Body of pancreas (tissue), 4 donors: ENCODE measurements at places on chromosomes 7 and 10. TPM values are rescaled to one million over a fixed set of nuclear protein-coding genes. Genes with fewer than 3 reads are reported as not detected.

DNA sequence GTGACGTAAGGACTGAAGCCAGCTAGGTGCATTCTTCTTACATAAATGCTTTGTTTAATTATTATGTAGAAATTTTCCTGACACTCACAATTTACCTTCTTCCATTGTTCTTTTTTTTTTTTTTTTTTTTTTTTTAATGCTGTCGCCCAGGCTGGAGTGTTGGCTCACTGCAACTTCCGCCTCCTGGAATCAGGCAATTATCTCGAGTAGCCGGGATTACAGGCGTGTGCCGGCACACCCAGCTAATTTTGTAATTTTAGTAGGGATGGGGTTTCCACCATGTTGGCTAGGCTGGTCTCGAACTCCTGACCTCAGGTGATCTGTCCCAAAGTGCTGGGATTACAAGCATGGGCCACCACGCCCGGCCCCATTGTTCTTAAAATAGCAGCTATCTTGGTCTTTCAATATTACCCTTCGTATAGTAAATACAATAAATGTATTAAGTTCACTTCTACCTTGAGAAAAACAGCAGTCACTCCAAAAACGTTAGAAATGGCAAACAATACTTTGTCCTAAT, 32.1 kb downstream of the BZW2 start:
- no peak for DNase-seq
- no peak overlapping the region for H3K4me3 ChIP-seq
- H3K36me3 ChIP-seq: no peaks in the 10 kb centered on the region
- H3K4me1 ChIP-seq: no peaks in the 10 kb centered on the region
- no peaks in the 10 kb centered on the region for H3K27me3 ChIP-seq

DNA sequence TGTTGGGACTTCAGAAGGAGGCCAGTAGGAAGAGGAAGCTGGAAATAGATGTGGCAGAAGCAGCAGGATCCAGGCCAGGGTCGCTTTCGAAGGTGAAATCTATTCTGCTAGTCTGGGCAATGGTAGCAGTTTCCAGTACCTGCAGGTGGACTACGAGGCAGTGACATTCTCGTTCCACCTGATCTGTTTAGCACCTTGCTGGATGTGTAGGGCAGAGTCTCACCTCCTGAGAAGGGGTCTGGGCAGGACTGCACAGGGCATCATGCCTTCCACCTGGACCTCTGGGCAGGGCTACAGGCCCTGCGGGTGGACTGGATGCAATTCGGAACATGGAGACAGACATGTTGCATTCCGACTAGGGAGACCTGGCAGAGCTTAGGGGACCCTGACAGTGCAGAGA, 254.8 kb upstream of the ZNF32 start:
- H3K4me1 ChIP-seq: no peaks in the 10 kb centered on the region
- no peaks in the 10 kb centered on the region for H3K27me3 ChIP-seq
- H3K4me3 ChIP-seq: no peak overlapping the region
- no peak for DNase-seq
- H3K27ac ChIP-seq: no peak overlapping the region

DNA sequence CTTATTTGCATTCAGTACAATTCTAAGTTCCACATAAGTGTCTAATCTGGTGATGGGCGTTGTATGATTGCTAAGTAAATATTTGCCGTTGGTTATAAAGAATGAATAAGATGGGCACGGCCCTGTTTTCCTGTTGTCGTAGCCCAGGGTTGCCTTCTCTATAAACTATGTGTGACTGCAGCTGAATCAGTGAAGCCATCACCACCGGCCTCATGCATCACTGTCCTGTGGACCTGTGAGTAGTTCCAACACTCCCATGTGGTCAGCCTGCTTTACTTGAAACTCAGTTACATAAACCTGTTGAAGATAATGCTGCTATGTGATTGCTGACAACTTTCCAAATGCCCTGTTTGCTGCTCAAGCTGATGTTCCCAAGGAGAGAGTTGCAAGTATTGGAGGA, 21.6 kb upstream of the KLF6 start:
- DNase-seq: peak; percentile 52
- no peaks in the 10 kb centered on the region for H3K27me3 ChIP-seq
- peaks cover 77% of the 10 kb centered on the region for H3K4me1 ChIP-seq
- H3K36me3 ChIP-seq: no peaks in the 10 kb centered on the region
- no peak overlapping the region for H3K4me3 ChIP-seq
- H3K27ac ChIP-seq: peak overlapping the region; percentile 100

GRCh38 chr7:38558761-38559345, 72.3 kb downstream of the AMPH start:
- H3K27ac ChIP-seq: no peak overlapping the region
- H3K4me3 ChIP-seq: no peak overlapping the region
- DNase-seq: no peak
- H3K36me3 ChIP-seq: no peaks in the 10 kb centered on the region
- H3K4me1 ChIP-seq: no peaks in the 10 kb centered on the region
- no peaks in the 10 kb centered on the region for H3K27me3 ChIP-seq

DNA sequence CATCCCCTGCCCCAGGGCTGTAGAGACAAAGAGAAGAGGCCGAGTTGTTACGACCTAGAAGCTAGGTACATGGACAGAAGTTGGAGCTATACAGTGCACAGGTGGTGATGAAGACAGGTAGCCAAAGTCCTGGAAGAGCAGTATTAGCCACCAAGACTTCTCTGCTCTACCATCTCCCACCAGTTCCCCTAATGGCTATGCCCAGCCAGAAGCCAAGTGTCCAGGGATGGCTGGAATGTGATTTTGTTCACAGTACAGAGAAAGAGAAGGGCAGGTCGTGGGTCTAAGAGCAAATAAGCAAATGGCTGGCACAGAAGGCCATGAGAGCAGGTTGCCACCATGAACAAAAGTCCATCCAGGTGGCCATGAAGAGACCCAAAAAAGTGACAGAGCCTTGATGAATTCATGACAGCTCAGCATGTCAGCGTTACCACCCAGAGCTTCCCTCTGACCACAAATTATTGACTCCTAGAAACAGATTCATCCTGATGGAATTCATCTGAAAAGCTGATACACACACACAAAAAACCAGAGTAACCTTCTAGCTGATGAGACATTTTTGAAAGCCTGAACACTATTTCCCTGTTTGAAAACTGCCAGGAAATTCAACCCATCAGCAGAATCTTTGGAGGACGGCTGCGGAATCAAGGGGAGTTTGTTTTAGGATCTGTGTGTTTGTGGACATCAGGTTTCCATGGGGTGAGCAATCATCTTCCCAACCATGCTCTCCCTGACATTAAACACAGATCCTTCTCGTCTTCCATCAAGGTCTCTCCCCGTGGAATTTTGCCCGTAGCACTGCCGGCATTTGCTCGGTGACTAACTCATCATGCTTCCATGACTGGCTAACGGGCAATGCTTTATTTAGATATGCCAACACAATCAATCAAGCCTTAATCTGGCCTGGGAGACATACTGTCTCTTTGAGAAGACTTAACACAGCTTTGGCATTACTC, 906.7 kb upstream of the AUTS2 start:
- H3K27ac ChIP-seq: no peak overlapping the region
- no peaks in the 10 kb centered on the region for H3K27me3 ChIP-seq
- no peak overlapping the region for H3K4me3 ChIP-seq
- no peak for DNase-seq

DNA sequence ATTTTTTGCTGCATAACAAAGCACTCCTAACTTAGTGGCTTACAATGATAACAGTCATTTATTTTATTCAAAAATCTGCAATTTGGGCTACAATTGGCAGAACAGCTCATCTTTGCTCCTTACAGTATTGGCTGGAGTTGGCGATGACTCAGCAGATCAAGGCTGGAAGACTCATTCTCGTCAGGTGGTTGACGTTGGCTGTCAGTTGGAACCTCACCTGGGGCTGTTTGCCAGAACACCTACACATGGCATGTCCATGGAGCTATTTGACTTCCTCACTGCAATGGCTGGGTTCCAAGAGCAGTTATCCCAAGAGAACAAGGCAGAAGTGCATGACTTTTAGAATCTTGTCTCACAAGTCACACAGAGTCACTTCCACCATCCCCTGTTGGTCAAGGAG, 75.1 kb downstream of the NOD1 start:
- H3K4me3 ChIP-seq: no peak overlapping the region
- H3K36me3 ChIP-seq: peaks cover 3% of the 10 kb centered on the region

DNA sequence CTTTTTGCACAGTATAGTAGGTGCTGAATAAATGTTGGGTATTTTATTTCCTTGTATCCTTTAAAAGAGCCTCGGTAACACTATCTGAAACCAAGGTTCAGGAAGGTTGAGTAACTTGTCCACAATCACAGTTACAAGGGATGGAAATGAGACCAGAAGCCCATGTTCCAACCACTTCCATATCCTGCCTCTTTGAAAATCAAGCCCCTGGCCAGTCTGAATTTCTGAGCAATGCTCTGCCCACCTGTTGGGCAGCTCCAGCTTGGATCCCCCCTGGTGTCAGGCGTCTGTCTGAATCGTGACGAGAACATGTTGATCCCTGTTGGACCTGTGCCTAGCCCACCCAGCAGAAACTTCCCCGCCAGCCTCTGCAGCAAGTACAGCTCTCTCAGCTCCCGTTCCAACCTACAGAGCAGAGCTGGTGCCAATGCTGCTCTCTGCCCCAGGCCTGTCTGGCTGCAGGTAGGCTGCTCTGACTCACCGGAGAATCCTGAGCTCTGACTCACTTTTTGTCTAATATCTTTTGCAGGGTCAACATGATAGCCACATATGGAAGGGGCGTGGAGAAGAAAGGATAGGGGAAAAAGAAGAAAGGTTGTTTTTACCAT, 595.5 kb downstream of the INHBA start:
- no peaks in the 10 kb centered on the region for H3K4me1 ChIP-seq
- H3K27me3 ChIP-seq: no peaks in the 10 kb centered on the region
- no peak overlapping the region for H3K4me3 ChIP-seq
- DNase-seq: no peak

DNA sequence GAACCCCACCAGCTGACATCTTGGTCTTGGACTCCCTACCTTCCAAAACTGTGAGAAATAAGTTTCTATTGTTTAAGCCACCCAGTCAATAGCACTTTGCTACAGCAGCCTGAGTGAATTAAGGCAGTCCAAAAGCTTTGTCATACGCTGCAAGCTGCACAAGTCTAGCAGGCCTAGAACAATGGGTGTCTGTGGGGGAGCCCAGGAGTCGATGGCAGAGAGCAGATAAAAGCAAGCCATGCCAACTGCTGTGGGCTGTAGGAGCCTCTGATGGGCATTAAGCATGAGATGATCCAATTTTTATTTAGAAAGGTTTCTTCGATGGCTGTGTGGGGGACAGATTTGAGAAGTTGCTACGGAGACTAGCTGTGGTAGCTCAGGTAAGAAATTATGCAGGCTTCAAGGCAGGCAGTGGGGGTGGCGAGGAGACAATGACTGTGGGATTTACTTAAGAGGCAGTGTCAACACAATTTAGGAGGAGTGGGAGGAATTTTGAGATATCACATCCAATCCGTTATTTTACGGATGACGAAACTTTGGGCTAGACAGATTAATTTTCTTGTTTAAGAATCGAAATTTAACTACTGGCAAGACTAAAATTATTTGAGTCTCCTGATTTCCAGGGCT, 110.4 kb downstream of the NRCAM start:
- no peak overlapping the region for H3K27ac ChIP-seq
- no peak overlapping the region for H3K4me3 ChIP-seq

GRCh38 chr10:7011994-7012393, 398.8 kb downstream of the SFMBT2 start:
- no peaks in the 10 kb centered on the region for H3K27me3 ChIP-seq
- H3K27ac ChIP-seq: no peak overlapping the region
- H3K4me3 ChIP-seq: no peak overlapping the region
- no peak for DNase-seq

GRCh38 chr7:24690251-24690650, 67.0 kb downstream of the GSDME start:
- DNase-seq: no peak
- H3K27me3 ChIP-seq: no peaks in the 10 kb centered on the region
- no peaks in the 10 kb centered on the region for H3K4me1 ChIP-seq

- H3K36me3 ChIP-seq: no peaks in the 10 kb centered on the region
- H3K4me3 ChIP-seq: no peak overlapping the region
- DNase-seq: no peak
- peak overlapping the region; percentile 99 for H3K27ac ChIP-seq
- no peaks in the 10 kb centered on the region for H3K27me3 ChIP-seq
Measured at GRCh38 chr7:1553512-1554210, 2.3 kb downstream of the TMEM184A start.

- peaks cover 7% of the 10 kb centered on the region for H3K4me1 ChIP-seq
- H3K27me3 ChIP-seq: no peaks in the 10 kb centered on the region
- no peak for DNase-seq
Measured at GRCh38 chr10:6052247-6053221, 9.6 kb downstream of the IL2RA start.

- H3K4me1 ChIP-seq: peaks cover 9% of the 10 kb centered on the region
- H3K27me3 ChIP-seq: no peaks in the 10 kb centered on the region
- peak; percentile 76 for DNase-seq
- no peaks in the 10 kb centered on the region for H3K36me3 ChIP-seq
- H3K27ac ChIP-seq: no peak overlapping the region
Measured at GRCh38 chr10:58952747-58953466, 223.5 kb upstream of the PHYHIPL start.

GRCh38 chr7:46197785-46198540, 276.9 kb upstream of the IGFBP3 start:
- no peak overlapping the region for H3K4me3 ChIP-seq
- H3K36me3 ChIP-seq: no peaks in the 10 kb centered on the region
- DNase-seq: no peak
- H3K27me3 ChIP-seq: no peaks in the 10 kb centered on the region
- H3K4me1 ChIP-seq: no peaks in the 10 kb centered on the region

- DNase-seq: no peak
- no peaks in the 10 kb centered on the region for H3K36me3 ChIP-seq
- H3K4me3 ChIP-seq: no peak overlapping the region
- no peaks in the 10 kb centered on the region for H3K4me1 ChIP-seq
Measured at GRCh38 chr10:112282086-112282485, 1.1 kb upstream of the TECTB start.

GRCh38 chr10:133110609-133111275, 23.0 kb downstream of the ADGRA1 start:
- no peaks in the 10 kb centered on the region for H3K27me3 ChIP-seq
- DNase-seq: no peak
- no peak overlapping the region for H3K4me3 ChIP-seq
- H3K27ac ChIP-seq: peak overlapping the region; percentile 70
- H3K4me1 ChIP-seq: peaks cover 19% of the 10 kb centered on the region

GRCh38 chr7:91046322-91047089, 217.7 kb upstream of the FZD1 start:
- DNase-seq: no peak
- no peaks in the 10 kb centered on the region for H3K36me3 ChIP-seq
- no peak overlapping the region for H3K4me3 ChIP-seq

DNA sequence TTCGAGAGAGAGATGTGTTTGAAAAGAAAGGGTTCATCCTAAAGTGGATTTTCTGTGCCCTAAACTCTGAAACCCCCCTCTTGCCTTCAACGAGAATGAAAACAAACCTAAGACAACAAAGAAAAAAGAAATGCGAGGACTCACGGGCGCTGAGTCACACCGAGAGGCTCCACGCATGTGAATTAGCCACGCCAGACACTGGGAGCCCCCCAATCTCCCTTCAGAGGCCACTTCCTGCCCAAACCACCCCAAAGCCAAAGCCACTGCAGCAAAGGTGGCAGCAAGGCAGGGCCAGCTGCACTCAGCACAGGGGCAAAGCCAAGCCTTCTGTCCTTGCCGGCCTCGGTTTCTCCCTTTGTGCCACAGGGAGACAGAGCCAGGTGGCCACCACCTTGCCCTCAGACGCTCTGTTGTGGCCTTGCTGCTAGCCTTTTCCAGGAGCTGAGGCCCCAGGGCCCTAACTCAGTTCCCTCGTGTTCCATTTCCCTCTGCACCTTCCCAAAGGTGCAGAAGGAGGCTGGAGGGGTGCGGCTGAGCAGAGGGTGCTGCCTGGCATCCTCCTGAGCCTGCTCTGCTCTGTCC, 93.3 kb downstream of the FAM53B start:
- DNase-seq: no peak
- H3K27ac ChIP-seq: no peak overlapping the region
- no peaks in the 10 kb centered on the region for H3K36me3 ChIP-seq
- H3K4me1 ChIP-seq: peaks cover 28% of the 10 kb centered on the region
- H3K27me3 ChIP-seq: no peaks in the 10 kb centered on the region

Gene MMD2
- total RNA-seq: not detected

Gene FKBP6
- total RNA-seq: not detected

Gene KMT2C
- total RNA-seq: 58.9 TPM

Gene STK32C
- total RNA-seq: 4.0 TPM

Gene ZCWPW1
- total RNA-seq: 3.3 TPM
